ENCODE measurements at places on chromosomes 16 and 17.
A peak's percentile ranks its signal among the peaks of the same experiment; 100 is the strongest.

GRCh38 chr17:10631048-10631700 is 25.9 kb downstream of the MYH3 start:
- no peak for DNase-seq

- DNase-seq = no peak
These were observed 41.4 kb downstream of the NEUROD2 start for GRCh38 chr17:39566094-39566850.

DNA sequence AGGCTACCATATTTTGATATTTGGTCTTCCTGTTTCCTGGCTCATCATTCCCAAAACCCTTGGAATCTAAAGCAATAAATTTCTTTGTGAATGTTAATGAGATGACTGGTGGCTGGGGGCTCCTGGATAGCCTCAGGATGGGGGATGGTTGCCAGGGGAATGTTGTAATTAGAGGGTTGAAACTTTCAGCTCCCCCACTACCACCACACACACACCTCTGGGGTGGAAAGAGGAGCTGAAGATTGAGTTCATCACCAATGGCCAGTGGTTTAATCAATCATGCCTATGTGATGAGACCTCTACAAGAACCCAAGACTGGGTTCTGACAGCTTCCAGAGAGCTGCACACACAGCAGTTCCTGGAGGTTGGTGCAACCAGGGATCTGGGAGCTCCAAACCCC is 59.1 kb downstream of the HS3ST3A1 start:
- DNase-seq = no peak

GRCh38 chr17:63985387-63986140 is 12.6 kb upstream of the PRR29 start:
- DNase-seq = no peak

DNA sequence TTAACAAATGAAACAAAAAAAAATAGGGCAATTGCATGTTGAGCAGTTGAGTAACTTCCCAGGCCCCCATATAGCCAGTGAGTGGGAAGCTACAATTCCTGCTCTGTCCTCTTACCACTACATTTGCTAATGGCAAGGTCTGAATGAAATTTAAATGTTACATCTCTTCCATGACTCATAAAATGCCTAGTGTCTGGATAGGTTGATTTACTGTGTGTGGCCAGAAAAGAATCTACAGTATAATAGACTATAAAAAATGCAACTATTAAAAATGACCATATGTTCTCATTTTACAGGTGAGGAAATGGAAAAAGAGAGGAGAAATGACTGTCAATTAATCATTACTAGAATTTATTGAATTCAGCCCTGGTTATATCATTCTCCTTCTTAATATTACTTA is 1199.3 kb downstream of the CDH11 start:
- DNase-seq = no peak

GRCh38 chr16:89958068-89958467 is 9.5 kb downstream of the DEF8 start:
- DNase-seq = no peak

GRCh38 chr16:80198311-80199299 is 342.2 kb upstream of the DYNLRB2 start:
- DNase-seq = no peak

- no peak for DNase-seq
These were observed 193.5 kb upstream of the ANKFN1 start for GRCh38 chr17:55959756-55960155.

DNA sequence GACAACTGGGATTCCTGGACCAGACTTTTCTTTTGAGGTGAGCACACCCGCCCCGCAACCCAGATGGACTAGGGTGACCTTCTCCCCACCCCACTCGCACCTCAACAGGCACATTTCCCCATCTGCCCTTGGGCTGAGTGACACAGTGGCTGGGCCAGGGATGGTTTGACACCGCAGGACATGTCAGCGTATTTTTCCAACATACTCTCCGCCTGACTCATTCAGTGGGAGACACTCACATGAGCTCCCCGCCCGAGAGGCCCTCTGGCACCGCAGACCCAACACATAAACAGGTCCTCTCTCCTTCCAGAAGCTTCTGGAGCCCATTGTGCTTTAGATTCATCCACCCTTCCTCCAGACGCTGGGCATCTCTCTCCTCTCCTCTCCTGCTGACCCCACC is 69.4 kb downstream of the ZDHHC7 start:
- DNase-seq = no peak

- no peak for DNase-seq
These were observed 2.0 kb downstream of the SNRNP25 start for GRCh38 chr16:55571-56136.

DNA sequence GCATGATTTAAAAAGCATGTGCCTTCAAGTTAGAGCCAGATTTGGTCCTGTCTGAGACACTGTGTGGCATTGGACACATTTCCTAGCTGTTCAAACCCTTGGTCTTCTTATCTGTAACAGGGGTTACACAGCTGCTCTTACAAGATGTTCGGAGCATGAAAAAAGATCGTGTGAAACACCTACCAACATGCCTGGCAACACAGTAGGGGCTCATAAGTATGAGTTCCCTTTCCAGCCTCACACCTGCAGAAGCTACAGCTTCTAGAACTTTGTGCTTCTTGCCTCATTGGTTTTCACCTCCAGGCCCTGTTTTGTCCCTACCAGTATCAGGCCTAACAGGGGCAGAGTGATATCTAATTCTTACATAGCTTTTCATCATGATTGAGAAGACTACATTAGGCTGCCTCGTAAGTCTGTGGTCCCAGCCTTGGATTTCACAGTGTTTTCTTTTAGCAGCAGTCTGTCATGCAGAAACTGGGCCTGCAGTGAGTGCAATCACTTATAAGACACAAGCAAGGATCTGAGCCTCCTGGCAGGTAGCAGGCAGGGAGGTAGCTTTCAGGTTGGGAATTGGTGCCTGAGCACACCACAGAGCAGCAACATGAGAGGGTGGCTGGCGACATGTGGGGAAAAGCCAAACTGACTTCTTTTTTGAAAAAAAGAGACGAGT is 78.8 kb downstream of the CCDC182 start:
- DNase-seq = peak; percentile 49

DNA sequence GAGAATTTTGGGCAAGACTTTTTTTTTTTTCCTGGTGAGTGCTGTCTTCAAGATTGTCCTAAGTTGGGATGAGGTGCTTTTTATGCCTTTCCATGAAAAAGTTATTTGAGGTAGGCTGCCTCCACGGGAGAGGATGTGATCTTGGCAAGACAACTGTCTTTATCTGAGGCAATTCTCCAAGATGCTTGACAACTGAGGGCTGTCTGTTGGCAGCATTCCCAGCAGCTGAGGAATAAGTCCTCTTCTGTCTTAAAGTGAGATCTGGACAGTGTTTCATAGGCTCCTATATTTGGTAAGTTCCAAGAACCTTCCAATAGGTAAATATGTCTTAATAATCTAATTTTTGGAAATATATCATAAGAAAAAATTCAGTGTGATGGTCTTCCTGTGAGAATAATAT is 662.0 kb downstream of the CDH11 start:
- DNase-seq = no peak
